Neural crest cell (in vitro differentiated cells): ENCODE measurements at places on chromosomes 6 and 20. TPM values are rescaled to one million over a fixed set of nuclear protein-coding genes. Genes with fewer than 3 reads are reported as not detected.

DNA sequence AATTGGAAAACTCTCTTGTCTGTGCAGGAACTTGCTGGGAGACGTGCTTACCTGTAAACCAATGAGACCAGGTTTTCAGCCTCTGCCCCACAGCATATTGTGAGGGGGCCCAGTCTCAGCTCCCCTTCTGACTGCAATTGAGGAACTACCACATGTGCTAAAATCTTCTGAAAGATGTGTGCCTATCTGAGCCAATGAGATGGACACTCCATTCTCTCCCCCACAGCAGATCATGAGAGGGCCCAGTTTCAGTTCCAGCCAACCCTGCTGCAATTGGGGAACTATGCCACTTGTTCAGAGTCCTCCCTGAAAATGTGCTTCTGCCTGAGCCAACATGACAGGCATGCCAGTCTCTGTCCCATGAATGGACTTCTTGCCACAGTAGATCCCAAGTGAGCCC, 20.9 kb upstream of the PI3 start:
- no peak for DNase-seq

- DNase-seq: no peak
Measured at GRCh38 chr6:169240125-169240524, 13.5 kb downstream of the THBS2 start.

The DHX35 gene
- total RNA-seq: 20.7 and 22.8 TPM in 2 replicates

- DNase-seq: no peak
Measured at GRCh38 chr20:32989507-32990283, 14.5 kb downstream of the SUN5 start.

- DNase-seq: no peak
Measured at GRCh38 chr20:3885715-3886114, 3.5 kb upstream of the PANK2 start.

The COL19A1 gene
- total RNA-seq: 0.09 TPM in 1 of 2 replicates, not detected in the other

- no peak for DNase-seq
Measured at GRCh38 chr6:69368613-69369012, 428.2 kb downstream of the LMBRD1 start.

GRCh38 chr6:32551410-32551809, 21.3 kb upstream of the HLA-DRB5 start:
- DNase-seq: no peak

GRCh38 chr6:89278956-89279355, 36.1 kb downstream of the GABRR2 start:
- DNase-seq: no peak

- no peak for DNase-seq
Measured at GRCh38 chr20:33210371-33210770, 6.8 kb upstream of the BPIFA3 start.

The NRN1 gene
- 1.3 and 1.5 TPM in 2 replicates for total RNA-seq

The PTGIS gene
- total RNA-seq: 7.1 and 9.8 TPM in 2 replicates

The STX11 gene
- not detected in 2 replicates for total RNA-seq

The MEI4 gene
- 0.44 and 0.64 TPM in 2 replicates for total RNA-seq

The LAMA4 gene
- total RNA-seq: 14.7 and 18.0 TPM in 2 replicates

DNA sequence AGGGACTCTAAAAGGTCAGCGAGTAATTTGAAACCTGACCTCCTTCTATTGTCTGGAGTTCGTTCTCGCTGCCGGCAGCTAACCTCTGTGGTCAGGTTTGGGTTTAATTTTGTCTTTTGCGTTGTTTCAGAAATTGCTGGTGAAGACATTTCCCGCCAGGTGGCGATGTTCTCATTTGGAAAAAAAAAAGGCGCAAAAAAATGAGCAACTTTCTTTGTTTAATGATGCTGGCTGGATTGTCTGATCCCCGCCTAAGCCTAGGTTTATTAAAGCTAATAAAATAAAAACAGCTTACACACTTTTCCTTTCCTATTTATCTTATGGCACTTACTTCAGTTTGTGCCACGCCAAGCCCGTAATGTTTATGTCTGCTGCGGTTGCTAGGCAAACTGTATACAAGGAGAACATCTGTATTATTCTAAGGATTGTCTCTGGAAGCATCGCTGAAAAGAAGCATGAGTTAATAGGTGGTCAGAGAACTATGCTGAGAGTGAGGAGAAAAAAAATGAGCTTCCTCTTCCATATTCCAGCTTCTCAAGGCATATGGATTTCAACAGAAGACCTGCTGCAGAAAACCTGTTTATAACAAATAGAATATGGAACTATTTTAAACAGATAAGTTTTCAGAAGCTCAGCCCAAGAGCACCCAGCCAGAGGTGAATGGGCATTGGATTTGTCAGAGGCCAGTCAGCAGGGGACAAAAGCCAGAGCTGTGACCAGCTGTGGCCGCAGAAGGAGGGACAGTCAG, 205.7 kb downstream of the DOK5 start:
- peak; percentile 67 for DNase-seq

GRCh38 chr20:22438926-22439325, 145.4 kb downstream of the FOXA2 start:
- no peak for DNase-seq

The SERPINB6 gene
- 20.1 and 21.3 TPM in 2 replicates for total RNA-seq

- DNase-seq: no peak
Measured at GRCh38 chr6:82076916-82077315, 170.6 kb downstream of the IBTK start.

- DNase-seq: no peak
Measured at GRCh38 chr6:34597605-34598353, 41.6 kb upstream of the SPDEF start.

DNA sequence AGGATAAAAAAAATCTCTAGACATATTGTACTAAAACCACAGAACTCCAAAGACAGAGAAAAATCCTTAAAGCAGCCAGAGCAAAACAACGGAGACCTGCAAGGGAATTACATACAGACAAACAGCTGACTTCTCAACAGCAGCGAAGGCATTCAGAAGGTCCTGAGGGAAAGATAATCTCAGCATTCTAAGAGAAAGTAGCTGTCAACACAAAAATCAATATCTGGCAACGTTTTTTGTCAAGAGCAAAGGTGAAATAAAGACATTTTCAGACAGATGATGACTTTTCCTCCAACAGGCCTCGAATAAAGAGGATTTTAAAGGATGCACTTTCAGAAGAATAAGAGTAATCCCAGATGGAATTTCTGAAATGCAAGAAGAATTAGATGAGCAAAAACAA, 6.1 kb upstream of the SCGN start:
- DNase-seq: no peak

GRCh38 chr6:126804332-126805064, 314.0 kb upstream of the RSPO3 start:
- DNase-seq: peak; percentile 30

- no peak for DNase-seq
Measured at GRCh38 chr6:1809291-1809988, 199.7 kb downstream of the FOXC1 start.

The ANKEF1 gene
- 3.7 and 3.8 TPM in 2 replicates for total RNA-seq

The KHDC1L gene
- total RNA-seq: 1.0 TPM in 1 of 2 replicates, not detected in the other

DNA sequence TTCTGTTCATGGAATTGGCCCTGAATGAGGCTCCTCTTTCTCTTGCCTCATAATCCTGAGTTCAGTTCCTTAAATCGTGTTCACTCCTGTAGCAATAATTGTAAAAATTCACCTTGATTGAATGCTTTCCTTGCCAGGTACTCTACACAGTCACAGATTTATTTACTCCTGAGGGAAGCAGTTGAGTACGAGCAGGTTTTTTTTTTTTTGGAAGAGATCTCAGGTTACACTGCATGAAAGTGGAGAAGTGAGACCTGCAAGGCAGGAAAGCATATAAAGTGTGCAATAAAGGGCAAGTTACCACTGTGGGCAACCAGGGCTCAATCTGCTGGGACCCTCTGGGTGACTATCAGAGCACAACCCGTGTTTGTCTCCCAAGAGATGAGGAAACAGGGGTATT, 93.0 kb upstream of the DOK5 start:
- no peak for DNase-seq

The TAP1 gene
- 2.7 and 2.8 TPM in 2 replicates for total RNA-seq

The UBE2V1 gene
- 147 and 177 TPM in 2 replicates for total RNA-seq

DNA sequence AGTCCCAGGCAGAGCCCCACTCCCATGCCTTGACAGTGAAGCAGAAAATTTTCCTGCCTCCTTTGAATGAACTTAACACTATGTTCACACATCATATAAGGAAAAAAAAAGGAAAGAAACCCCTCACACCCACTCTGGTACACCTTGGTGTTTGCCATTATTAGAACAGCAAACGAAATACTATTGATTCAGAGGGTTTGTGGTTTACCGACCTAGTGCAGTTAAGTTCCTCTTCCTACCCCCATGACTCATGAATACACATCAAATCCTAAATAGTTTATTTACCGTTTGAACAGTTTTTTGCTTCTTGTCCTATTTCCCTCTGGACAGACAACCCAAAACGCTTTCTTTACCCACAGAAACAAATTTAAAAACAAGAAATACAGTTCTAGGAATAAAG, 237.7 kb downstream of the FOXA2 start:
- DNase-seq: no peak
